Erythroblast (primary cell): ENCODE measurements at places on chromosomes 5 and 9.
A peak's percentile ranks its signal among the peaks of the same experiment; 100 is the strongest.

- DNase-seq = no peak
These were observed 48.7 kb upstream of the C5orf47 start for GRCh38 chr5:173940269-173940668.

GRCh38 chr5:133140311-133140710 is 88.5 kb downstream of the HSPA4 start:
- no peak for DNase-seq

DNA sequence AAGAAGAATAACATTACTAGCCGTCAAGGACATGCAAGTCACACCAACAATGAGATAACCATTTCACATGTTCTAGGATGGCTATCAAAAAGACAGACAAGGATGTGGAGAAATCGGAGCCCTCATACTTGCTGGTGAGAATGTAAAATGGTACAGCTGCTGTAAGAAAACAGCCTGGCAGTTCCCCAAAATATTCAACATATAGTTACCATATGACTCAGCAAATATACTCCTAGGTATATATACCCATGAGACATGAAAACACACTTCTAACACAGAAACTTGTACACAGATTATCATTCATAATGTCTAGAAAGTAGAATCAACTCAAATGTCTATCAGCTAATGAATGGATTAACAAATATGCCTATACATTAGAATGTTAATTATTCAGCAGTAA is 105.4 kb upstream of the PCAT7 start:
- DNase-seq = no peak

DNA sequence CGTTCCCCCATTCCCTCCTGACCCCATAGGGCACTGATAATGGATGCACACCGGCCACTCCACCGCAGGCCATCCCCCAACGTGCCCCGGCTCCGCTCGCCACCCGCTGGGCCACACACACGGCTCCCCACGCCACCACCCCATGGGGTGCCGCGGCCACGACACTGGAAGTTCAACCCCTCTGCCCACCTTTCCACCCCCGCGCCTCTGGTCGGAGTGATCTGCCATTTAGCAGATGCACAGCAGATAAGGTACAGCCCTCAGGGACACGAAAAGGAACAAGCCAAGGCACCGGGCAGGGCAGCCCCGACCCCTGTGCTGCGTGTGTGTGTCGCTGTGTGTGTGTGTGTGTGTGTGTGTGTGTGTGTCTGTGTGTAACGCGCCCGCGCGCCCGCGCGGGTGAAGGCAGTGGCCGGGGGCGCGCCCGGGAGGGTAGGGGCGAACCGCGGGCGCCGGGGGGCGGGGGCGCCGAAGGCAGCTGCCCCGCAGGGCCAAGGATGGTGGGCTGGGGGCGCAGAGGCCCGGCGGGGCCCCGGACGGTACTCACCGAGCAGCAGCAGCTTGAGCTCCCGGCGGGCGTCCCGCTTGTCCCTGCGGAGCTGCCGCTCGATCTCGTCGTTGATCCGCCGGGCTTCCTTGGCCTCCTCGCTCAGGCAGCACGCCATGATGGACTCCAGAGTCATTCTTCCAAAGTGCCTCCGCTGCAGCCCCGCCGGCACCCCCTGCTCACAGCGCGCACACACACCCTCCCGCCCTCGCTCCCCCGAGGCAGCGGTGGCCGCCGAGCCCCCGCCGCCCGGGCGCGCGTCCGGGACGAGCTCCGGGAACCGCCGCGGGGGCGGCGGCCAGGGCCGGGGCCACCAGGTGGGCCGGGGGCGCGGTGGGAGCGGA is 813 bp downstream of the GNAQ start:
- peak; percentile 78 for DNase-seq

DNA sequence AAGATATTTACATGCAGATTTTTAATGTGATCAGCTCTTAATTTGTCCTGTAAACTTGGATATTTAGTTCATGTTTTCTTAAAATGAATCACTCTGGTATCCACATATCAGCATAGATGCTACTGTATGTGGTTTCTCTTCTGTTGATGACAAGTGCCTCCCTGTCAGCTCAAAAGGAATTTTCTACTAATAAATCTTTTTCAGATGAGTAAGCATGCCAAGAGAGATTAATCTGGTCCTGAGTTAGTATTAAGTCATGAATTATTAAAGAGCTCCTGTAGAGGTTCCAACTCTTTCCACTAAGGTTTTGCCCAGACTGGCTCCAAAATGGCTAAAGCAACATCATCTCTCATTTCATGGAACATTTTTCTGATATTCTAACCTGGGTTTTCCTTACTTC is 129.2 kb downstream of the GOLPH3 start:
- DNase-seq = no peak

DNA sequence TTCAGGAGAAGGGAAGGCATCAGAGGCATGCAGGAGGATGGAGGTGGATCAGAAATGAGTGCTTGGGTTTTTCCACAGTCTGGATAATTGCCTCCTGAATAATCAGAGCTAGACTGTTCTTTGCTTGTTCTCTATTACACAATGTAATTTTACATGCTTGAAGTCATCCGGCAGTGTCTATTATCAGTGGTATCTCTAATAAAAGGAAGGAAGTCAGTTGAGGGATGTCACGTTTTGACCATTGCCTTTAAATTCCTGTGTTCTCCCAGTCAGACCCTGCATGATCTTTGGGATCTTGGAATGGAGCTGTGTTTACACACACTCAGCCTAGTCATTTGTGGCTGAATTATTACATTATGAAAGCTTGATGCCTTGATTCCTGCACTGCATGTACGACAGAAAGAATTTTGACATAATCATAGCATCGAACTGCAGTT is 91.0 kb downstream of the PDE8B start:
- DNase-seq = no peak

- no peak for DNase-seq
These were observed 16.6 kb upstream of the HMGCR start for GRCh38 chr5:75320371-75320770.

- DNase-seq = no peak
These were observed 47.8 kb downstream of the PDE4D start for GRCh38 chr5:59845730-59846129.

GRCh38 chr9:34171753-34172535 is 6.9 kb upstream of the UBAP1 start:
- no peak for DNase-seq
